ENCODE measurements at places on chromosomes 7 and 10.

DNA sequence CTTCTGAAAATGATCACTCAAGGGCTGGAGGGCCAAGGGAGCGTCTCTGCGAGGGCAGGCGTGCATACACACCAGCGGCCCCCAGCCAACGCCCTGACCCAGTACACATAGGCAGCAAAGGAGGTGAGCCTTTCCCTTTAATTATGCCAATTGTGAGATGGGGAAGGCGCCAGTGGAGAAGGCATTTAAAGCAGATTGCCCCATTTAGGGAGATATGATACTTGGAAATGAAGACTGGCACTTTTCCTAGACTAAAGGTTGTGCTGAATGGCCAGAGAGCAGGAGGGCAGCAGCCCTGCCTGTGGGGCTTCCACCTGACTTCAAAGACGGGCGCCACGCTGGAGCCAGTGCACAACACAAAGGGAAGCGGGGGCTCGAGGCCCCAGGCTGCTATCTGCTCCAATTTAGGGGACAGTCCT lies 24.1 kb downstream of the HIPK2 start:
- DNase-seq: no peak

- DNase-seq: no peak
Observed at GRCh38 chr10:131038056-131038455, 273.5 kb downstream of the TCERG1L start.

DNA sequence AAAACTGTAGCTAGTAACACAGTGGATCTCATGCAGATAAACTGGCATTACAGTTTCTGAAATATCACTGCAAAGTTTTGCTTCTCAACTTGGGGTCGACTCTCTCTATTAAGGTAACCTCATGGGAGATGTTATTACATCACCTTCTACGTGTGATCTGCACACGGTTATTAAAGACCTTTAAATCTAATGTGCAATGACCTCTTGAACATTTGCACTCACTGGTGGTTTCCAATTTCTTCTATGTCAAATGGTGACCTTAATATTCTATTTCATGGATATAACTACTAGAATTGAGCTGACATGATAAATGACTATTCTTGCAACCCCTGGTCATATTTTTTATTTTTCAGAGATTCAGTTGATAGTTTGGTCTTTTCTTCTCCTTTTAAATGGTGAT lies 191.3 kb downstream of the PPP1R3A start:
- DNase-seq: no peak

DNA sequence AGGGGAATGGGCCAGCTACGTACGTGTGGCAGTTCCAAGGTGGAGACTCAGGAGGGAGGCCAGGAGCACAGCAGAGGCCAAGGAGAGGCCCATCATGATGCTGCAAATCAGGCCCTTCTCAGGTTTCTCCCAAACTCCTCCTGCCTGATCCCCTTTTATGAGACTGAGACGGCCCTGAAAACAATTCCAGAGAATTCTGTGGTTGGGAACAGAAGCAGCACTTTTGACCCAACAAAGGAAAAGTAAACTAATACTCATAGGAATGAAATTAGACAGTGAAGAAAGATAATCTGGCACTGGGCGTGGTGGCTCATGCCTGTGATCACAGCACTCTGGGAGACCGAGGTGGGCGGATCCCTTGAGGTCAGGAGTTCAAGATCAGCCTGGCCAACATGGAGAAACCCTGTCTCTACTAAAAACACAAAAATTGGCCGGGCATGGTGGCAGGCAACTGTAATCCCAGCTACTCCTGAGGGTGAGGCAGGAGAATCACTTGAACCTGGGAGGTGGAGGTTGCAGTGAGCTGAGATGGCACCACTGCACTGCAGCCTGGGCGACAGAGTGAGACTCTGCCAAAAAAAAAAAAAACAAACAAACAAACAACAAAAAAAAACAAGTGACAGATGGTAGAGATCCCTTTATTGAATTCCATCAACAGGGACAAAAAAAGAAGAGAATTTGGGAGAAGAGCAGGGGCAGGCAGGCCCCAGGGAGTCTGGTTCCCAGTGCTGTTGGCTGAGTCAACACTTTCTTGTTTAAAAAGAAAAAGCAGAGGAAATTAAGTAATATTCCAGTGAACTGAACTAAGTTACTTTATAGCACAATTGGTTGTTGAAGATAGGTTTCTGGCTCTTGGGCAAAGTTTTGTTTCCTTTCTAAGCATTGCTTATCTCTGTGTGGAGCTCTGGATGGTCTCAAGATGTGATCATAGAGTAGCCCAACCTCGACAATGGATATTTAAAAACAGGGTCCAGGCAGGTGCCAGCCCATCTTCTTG lies at the start of gene CCL26:
Gene CCL26 (minus strand): TSS at position 131 of the 997 bp plus-strand sequence. CDS start 35 bp downstream, at position 96.
- DNase-seq: no peak

- DNase-seq: no peak
Observed at GRCh38 chr7:10212649-10213048, 761.0 kb upstream of the PHF14 start.

DNA sequence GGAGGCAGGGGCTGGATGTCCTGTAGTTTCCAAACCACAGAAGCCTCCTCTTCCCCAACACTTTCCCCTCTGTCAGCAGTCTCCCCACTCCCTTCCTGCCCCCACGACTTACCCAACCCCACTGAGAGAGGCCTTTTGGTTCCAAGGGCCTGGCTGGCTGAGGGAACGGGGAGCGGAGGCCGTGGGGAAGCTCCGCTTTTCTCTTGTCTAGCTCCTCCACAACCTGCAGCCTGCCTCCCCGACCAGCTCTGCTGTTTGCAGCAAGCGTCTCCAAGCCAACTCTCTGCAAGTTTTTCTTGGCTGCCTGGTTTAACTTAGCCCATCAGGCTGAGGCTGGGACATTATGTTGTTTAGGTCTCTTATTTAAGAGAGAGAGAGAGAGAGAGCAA lies 126.8 kb downstream of the NEURL1 start:
- no peak for DNase-seq

DNA sequence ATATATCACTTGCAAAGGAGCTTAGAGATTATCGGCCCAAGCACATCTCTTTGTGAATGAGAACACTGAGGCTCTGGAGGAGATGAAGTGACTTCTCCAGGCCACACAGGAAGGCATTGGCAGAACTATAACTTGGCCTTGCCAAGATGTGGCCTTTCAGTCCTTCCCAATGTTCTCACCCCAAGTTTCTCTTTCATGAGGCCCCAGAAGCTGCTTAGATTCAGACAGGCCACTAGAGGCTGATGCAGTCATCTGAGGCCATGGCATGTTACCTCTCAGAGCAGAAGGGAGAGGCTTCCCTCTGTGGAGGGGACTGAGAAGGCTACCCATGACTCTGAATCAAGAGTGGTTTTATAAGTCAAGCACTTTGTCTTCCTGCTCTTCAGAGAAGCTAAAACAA lies 1003.7 kb downstream of the LRMDA start:
- no peak for DNase-seq

- DNase-seq: no peak
Observed at GRCh38 chr7:12930534-12930933, 243.1 kb downstream of the ARL4A start.

- DNase-seq: no peak
Observed at GRCh38 chr7:12581897-12582296, 11.4 kb downstream of the SCIN start.

- no peak for DNase-seq
Observed at GRCh38 chr10:103661198-103661950, 167.9 kb downstream of the NEURL1 start.

DNA sequence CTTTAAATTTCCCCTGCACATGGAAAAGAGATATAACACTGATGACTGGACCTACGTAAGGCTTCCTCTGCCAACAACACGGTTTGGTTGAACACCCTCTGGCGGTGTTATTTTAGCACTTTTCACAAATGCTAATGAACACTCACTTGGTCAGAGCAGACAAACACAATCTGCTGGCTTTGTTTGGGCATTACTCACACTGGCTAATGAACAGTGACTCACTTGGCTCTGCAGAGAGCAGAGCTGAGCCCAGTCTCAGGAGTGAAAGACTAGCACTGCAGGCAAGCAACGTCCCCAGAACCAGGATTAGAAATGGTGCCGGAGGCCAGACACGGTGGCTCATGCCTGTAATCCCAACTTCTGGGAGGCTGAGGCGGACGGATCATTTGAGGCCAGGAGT lies 430.8 kb downstream of the PLXNA4 start:
- DNase-seq: no peak

- no peak for DNase-seq
Observed at GRCh38 chr10:113648478-113648877, 15.4 kb downstream of the NRAP start.

DNA sequence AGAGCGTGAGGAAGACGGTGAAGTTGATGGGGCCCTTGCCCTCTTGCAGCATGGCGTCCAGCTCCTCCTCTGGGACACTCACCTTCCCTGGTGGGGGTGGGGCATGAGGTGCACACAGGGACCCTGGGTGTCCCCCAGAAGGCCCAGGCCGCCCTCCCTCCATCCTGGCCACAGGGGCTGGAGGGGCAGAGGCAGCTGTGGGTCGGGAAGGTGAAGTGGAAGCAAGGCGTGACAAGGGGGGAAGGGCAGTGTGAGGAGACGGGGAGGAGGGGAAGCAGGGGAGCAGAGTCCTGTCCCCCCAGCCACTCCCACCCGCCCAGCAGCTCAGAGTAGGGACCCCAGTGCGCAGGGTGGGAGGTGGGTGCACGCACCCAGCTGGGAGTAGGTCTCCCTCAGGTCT lies 791 bp downstream of the MYL7 start:
- no peak for DNase-seq

- DNase-seq: no peak
Observed at GRCh38 chr10:131657318-131657984, 243.4 kb upstream of the PPP2R2D start.

GRCh38 chr7:22990588-22990949 lies 23.4 kb downstream of the HYCC1 start:
- no peak for DNase-seq

DNA sequence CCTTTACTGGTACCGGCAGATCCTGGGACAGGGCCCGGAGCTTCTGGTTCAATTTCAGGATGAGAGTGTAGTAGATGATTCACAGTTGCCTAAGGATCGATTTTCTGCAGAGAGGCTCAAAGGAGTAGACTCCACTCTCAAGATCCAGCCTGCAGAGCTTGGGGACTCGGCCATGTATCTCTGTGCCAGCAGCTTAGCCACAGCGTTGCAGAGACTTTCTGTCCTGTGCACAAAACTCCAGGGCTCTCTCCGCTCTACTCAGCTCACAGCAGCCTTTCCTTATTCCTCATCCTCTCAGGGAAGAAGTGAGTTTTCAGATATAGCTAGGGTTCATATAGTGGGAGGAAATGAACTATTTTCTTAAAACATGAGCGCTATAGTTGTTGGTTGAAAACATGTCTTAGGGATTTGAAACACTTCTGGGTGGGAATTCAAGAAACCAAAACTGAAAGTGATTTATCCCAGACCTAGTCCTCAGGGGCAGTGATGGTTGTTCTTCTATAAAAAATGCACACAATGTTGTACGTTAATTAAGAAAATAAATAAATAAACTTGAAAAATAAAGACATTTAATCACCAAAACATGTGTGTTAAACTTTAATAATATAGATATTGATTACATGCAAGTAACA lies 150.2 kb upstream of the PRSS58 start:
- DNase-seq: no peak

DNA sequence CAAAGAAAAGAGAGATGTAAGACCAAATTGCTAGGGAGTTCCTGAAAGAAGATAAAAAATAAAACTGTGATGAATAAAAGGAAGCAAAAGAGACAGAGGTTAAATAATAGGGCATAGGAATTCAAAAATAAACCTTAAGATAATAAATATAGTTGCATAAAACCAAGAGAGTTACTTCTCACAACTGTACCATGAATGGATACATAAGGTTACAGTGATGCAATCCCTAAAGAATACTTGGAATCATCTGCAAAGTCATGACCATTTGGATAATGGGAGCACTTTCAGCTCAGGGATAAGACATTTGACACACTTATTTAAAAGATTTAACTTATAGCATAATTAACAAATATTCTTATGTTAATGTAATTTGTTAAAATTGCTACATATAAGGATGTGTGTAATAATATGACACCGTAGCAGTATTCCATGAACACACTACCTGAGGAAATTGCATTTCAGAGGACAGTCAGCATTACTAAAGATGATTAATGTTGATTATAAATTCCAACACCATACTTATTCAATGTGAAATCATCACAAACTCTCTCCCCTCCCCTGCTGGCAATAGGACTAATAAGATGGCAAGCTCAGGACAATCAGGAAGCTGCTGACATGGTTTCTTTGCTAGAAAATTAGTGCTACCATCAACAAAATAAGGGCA lies 202.1 kb upstream of the AKR1E2 start:
- no peak for DNase-seq
